Lower leg skin (tissue), 4 donors: ENCODE measurements at places on chromosomes 16 and 17. TPM values are rescaled to one million over a fixed set of nuclear protein-coding genes. Genes with fewer than 3 reads are reported as not detected.

The MFAP4 gene
- total RNA-seq = 30.3 TPM

The ODAD4 gene
- 0.20 TPM for total RNA-seq

The HID1 gene
- 2.9 TPM for total RNA-seq

The GAST gene
- total RNA-seq = not detected

The NPIPB2 gene
- 6.1 TPM for total RNA-seq

The KANSL1 gene
- 63.2 TPM for total RNA-seq

The MT1A gene
- 23.3 TPM for total RNA-seq

The TNFRSF13B gene
- not detected for total RNA-seq

The SNX20 gene
- total RNA-seq = 1.3 TPM

The TSNAXIP1 gene
- 0.75 TPM for total RNA-seq

The TEX19 gene
- total RNA-seq = not detected

The PRR35 gene
- total RNA-seq = not detected

The TBC1D16 gene
- 9.1 TPM for total RNA-seq

The CBLN1 gene
- total RNA-seq = 1.2 TPM

The TP53I13 gene
- 30.2 TPM for total RNA-seq

The CASKIN1 gene
- total RNA-seq = 1.4 TPM

The CCL18 gene
- not detected for total RNA-seq

The TEKT3 gene
- total RNA-seq = 2.5 TPM

The SLC12A3 gene
- not detected for total RNA-seq

The SEPTIN1 gene
- total RNA-seq = 0.91 TPM

The EFCAB5 gene
- total RNA-seq = 1.0 TPM

The ADAP2 gene
- 15.6 TPM for total RNA-seq

The KRTAP2-1 gene
- total RNA-seq = not detected

The RGS11 gene
- total RNA-seq = 0.86 TPM

The LIG3 gene
- total RNA-seq = 25.4 TPM

The PLEKHG4 gene
- 16.6 TPM for total RNA-seq

The PTGES3L gene
- 1.8 TPM for total RNA-seq

The WNT3 gene
- 57.9 TPM for total RNA-seq

The IGSF6 gene
- total RNA-seq = 0.30 TPM

The KRT25 gene
- 0.59 TPM for total RNA-seq

The CCL1 gene
- total RNA-seq = not detected

The OR2C1 gene
- 0.88 TPM for total RNA-seq

The NAGS gene
- total RNA-seq = 3.2 TPM

The PLA2G10 gene
- total RNA-seq = not detected

The CCL13 gene
- 4.4 TPM for total RNA-seq

The SKAP1 gene
- total RNA-seq = 0.99 TPM

The PYY gene
- not detected for total RNA-seq

The SULT1A4 gene
- 2.0 TPM for total RNA-seq

The MYL11 gene
- total RNA-seq = 2.1 TPM

The POLR3K gene
- total RNA-seq = 2.9 TPM

The TP53TG3F gene
- total RNA-seq = not detected
